ENCODE measurements at places on chromosomes 6 and 20.

DNA sequence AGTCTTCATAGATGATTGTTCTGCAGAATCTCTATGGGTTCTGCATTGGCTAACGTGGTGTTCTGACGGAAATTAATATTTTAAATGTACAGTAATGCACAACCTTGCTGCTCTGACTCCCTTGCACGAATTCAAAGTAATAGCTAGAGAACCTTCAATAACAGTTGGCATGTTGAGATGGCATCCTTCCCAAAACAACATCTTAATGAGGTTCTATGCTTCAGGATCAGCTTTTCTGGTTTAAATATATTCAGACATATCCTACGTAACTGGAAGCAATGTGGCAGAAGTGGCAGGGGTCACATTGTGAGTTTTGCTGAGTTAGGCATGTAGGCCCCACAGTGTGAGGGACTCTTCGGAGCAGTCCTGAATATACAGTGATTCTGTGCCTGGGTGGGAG, 25.7 kb downstream of the DSE start:
- no peak for DNase-seq

GRCh38 chr6:107704347-107705013, 119.6 kb downstream of the SCML4 start:
- DNase-seq = no peak

DNA sequence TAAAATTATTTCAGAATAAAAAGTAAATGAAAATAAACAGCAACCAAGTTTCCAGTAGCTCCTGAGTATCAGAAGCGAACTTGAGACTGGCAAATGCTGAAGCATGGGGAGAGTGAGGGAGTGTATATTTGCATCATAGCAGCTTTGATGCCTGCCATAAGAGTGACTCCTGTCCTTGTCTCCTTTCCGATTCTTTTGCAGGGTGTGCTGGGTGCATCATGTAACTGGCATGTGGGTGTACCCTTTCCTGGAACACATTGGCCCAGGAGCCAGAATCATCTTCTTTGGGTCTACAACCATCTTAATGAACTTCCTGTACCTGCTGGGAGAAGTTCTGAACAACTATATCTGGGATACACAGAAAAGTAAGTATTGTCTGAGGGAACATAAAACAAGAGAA, 117.4 kb downstream of the ADAT2 start:
- no peak for DNase-seq

GRCh38 chr20:39253051-39253755, 291.1 kb downstream of the DHX35 start:
- DNase-seq = no peak

DNA sequence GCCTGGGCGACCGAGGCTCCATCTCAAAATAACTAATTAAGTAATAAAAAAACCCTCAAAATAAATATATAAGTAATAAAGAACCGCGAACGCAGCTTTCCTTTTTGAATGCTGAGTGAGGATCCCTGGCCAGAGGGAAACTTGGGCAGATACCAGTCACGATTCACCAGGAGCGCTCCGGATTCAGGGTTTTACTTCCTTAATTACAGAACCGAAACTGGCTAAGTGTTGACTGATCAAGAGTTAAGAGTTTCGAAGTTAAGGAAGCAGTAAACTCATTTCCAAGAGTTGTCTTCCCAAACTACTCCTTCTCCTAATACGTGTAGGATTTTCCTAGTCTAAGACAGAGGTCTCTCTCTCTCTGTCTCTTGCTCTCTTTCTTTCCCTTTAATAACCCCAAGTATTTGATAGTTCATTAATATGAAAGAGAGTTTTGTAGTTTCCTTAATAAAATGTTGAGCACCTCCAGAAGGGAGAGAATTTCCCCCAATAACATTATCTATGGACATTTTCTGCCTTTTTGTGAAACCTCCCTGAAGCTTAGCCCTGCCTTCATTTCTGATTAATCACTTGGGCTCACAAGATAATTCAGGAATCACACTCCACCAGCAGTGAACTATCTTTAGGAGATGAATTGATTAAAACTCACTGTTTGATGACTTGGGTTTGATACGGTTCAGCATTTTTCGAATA, 61.4 kb upstream of the ZNF217 start:
- DNase-seq = no peak

DNA sequence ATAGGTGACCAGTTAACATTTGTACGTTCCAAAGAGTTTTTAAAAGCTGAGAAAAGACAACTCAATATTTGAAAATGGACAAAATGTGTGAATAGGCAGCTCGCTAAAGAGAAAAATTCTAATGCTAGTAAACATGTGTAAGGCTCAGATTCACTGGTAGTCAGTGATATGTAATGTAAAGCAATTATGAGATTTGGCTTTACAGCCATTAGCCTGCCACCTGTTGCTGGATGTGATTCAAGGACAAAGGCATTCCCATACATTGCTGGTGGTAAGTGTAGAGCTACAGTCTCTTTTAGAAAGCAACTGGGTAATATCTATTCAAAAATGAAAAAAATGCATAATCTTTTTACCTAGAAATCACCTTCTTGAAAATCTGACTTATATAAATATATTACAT, 114.3 kb downstream of the COL19A1 start:
- DNase-seq = no peak

DNA sequence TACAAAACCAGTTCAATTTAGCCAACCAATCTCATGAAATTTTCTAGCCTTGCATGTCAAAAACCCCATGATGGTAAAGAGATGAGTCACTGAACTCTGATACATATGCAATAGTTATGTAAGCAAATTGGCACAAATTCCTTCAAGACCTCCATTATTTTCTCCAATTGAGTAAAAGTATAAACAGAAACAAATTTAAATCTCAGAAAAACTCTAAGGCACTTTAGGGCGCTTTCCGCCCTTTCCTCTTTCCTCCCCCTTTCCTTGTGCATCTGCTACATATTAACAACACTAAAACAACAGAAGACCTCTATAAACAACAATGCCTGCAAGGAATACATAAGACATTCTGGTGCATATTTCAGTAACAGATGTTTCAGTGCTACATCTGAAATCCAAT, 48.5 kb downstream of the KIF13A start:
- no peak for DNase-seq

GRCh38 chr6:109059153-109059552, 35.5 kb downstream of the SESN1 start:
- no peak for DNase-seq

DNA sequence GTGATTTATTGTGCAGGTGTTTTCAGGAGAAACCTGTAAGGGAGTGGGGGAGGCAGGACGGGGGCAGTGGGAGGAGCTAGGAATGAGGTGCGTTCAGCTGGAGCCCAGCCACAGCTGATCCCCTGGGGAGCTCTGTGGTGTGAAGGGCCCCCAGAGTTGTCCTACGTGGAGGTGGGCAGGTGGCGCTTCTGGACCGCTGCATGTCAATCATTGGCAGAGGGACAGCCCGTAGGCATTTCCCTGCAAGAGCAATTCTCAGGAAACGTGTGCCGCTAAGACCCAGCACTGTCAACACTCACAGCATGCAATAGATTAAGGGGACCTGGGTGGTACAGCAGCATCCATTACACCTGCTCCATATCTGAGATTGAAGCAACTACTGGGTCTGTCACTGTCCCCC, 88.0 kb downstream of the PRND start:
- DNase-seq = peak; percentile 25

DNA sequence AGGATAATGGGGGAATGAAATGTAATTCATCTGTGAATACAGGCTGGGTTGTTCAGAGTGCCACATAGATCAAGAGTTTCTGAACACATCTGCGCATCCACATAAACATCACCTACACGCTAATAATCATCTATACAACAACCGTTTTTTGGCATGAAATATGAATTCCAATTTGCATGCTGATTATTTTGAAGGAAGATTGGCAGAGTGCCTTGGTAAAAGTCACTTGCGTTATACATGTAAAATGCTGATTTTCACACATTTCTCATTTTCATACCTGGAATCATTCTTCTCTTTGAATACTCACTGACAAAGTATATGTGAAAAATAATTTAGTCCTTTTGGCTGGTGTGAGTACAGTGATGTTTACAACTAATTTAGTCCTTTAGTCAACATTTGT, 17.7 kb downstream of the COL9A1 start:
- DNase-seq = no peak
